ENCODE measurements at places on chromosomes 3 and 15. TPM values are rescaled to one million over a fixed set of nuclear protein-coding genes. Genes with fewer than 3 reads are reported as not detected.

The KCNAB1 gene
- 2.6 TPM for polyA plus RNA-seq

The BLOC1S6 gene
- polyA plus RNA-seq, result 9.0 TPM

The CHAC1 gene
- polyA plus RNA-seq, result 16.9 TPM

The SENP8 gene
- 1.9 TPM for polyA plus RNA-seq

The VEPH1 gene
- 0.88 TPM for polyA plus RNA-seq

The TMCO5A gene
- not detected for polyA plus RNA-seq

The SAMD7 gene
- polyA plus RNA-seq, result not detected

The LIPH gene
- polyA plus RNA-seq, result not detected

The ROPN1 gene
- polyA plus RNA-seq, result not detected

The GOLGA8S gene
- polyA plus RNA-seq, result not detected

The AADACL2 gene
- not detected for polyA plus RNA-seq

The LRRIQ4 gene
- not detected for polyA plus RNA-seq

The CYP1A2 gene
- polyA plus RNA-seq, result not detected

The ZIC1 gene
- 13.4 TPM for polyA plus RNA-seq

The IDH2 gene
- 209 TPM for polyA plus RNA-seq

The NEDD4 gene
- 1.7 TPM for polyA plus RNA-seq

The P2RY14 gene
- 1.4 TPM for polyA plus RNA-seq

The CPNE9 gene
- polyA plus RNA-seq, result 2.7 TPM

The SERPINI1 gene
- 55.2 TPM for polyA plus RNA-seq

The AVEN gene
- 4.9 TPM for polyA plus RNA-seq

The CIB2 gene
- 64.1 TPM for polyA plus RNA-seq

The GOLGA8M gene
- not detected for polyA plus RNA-seq

The ZNF592 gene
- 19.9 TPM for polyA plus RNA-seq

The TRPM1 gene
- polyA plus RNA-seq, result not detected

The MOBP gene
- 204 TPM for polyA plus RNA-seq

The CHRFAM7A gene
- polyA plus RNA-seq, result 0.61 TPM

The PLA2G4E gene
- polyA plus RNA-seq, result not detected

The NR2E3 gene
- polyA plus RNA-seq, result not detected

The ATP2B2 gene
- 13.9 TPM for polyA plus RNA-seq

The GOLGA8H gene
- polyA plus RNA-seq, result not detected

The DLG1 gene
- polyA plus RNA-seq, result 27.7 TPM

The UBAP1L gene
- 1.1 TPM for polyA plus RNA-seq

The ANKUB1 gene
- not detected for polyA plus RNA-seq

The KNG1 gene
- 0.15 TPM for polyA plus RNA-seq

The STT3B gene
- polyA plus RNA-seq, result 24.3 TPM

The C2CD4B gene
- polyA plus RNA-seq, result 0.20 TPM

The PIGZ gene
- 6.5 TPM for polyA plus RNA-seq

The CCDC32 gene
- polyA plus RNA-seq, result 26.6 TPM

The FBXO45 gene
- polyA plus RNA-seq, result 10.4 TPM

The CKMT1A gene
- 40.5 TPM for polyA plus RNA-seq

The CBLB gene
- polyA plus RNA-seq, result 16.3 TPM

The TRANK1 gene
- 3.5 TPM for polyA plus RNA-seq

The NSMCE3 gene
- polyA plus RNA-seq, result 9.3 TPM

The ADGRG7 gene
- polyA plus RNA-seq, result not detected

The HIGD2B gene
- not detected for polyA plus RNA-seq

The CCDC9B gene
- 1.2 TPM for polyA plus RNA-seq

The ARGFX gene
- not detected for polyA plus RNA-seq

The UBA7 gene
- polyA plus RNA-seq, result 3.4 TPM

The DNAJA4 gene
- 24.2 TPM for polyA plus RNA-seq

The RAB6B gene
- polyA plus RNA-seq, result 57.4 TPM

The CHCHD6 gene
- polyA plus RNA-seq, result 42.1 TPM

The IL17RB gene
- polyA plus RNA-seq, result 8.7 TPM

The TICRR gene
- polyA plus RNA-seq, result 3.1 TPM

The TTC23 gene
- polyA plus RNA-seq, result 3.4 TPM

The TMEM89 gene
- not detected for polyA plus RNA-seq

The ZPLD1 gene
- not detected for polyA plus RNA-seq

The RGMA gene
- polyA plus RNA-seq, result 57.8 TPM

Measured in brain (organoid and tissue), 16 donors.